ENCODE measurements at places on chromosomes 12 and 14.

DNA sequence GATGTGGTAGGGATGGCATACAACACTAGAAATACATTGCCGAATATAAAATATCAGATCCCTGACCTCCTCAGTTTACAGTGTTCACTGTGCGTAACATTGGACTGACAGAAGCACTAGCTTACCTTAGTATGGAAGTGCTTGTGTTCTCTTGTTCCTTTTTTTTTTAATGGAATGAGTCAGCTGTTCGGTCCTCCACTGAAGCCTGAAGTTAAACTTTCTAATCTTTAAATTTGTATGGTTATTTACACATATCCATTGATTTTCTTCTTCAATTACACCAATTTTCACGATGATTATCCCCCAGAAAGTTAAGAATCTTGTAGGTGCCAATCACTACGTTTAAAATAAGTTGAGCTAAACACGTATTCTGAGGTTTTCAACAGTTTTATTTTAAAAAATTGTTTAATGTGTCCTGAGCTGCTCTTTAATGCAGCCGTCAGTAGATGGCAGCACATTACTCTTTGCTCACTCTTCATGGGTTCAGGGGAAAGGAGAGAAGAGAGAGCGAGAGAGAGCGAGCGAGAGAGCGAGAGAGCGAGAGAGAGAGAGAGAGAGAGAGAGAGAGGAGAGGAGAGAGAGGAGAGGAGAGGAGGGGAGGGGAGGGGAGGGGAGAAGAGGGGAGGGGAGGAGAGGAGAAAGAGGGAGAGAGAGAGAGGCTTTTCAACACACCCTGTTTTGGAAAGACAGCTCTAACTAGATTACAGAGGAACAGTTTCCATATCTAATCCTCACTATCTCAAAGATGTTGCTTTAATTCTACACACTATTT, 134.7 kb upstream of the SCAF11 start:
- peak; percentile 65 for DNase-seq

DNA sequence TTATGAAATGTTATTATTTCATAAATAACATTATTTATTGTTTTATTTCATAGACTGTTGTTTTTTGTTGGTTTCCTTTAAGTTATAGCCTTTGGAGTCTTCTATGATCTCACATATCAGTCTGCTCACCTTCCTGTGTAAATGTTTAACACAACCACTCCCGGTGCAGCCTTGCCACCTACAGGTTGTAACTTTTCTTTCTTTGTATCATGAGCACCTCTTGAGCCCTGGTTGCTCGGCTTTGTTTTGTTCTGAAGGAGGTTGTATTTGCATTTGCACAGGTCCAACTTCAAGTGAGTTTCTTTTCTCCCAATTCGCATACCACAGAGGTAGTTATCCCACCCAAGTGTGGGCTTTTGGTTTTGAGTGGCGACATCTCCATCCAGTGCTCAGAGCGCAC, 121.4 kb downstream of the SLC15A4 start:
- DNase-seq, result no peak

DNA sequence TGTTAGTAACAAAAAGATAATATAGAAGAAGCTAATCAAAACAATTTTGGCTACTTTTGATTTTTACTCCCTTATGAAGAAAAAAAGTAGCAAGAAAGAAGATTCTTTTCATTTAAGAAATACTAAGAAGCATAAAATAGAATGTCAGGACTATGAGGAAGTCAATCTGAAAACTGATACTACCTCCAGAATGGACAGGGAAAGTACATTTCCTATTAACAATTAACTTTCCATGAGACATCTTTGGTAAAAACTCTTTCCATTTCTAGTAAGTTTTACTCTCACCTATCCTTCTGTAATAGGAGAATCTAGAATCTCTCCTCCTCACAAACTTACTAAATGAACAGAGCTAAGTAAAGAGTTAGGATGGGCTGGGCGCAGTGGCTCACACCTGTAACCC, 51.3 kb upstream of the NPFF start:
- DNase-seq, result no peak

- DNase-seq, result peak; percentile 99
Observed at GRCh38 chr14:97107080-97107479, 309.9 kb downstream of the VRK1 start.

- DNase-seq, result no peak
Observed at GRCh38 chr12:88706286-88706685, 126.0 kb upstream of the KITLG start.

- no peak for DNase-seq
Observed at GRCh38 chr12:11969437-11970154, 101.1 kb upstream of the BCL2L14 start.

DNA sequence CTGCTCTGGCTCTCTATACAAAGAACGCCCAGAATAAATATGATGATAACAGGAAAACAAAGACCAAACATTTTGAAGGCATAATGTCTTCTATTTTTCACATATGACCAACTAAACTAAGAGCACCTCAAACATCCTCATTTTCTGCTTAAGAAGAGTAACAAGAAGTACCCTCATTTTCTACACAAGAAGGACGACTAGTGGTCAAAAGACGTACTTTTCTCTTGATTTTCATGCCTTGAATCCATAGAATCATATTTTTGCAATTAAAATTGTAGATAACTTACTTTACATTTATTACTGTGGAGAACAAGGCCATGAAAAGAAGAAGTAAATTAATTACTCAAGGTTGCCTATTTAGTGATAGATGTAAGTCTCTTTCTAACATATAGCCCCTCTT, 358.6 kb downstream of the DUSP6 start:
- peak; percentile 46 for DNase-seq

GRCh38 chr14:56648508-56649301, 69.1 kb downstream of the TMEM260 start:
- no peak for DNase-seq

GRCh38 chr12:122072031-122072970, 6.3 kb upstream of the MLXIP start:
- DNase-seq, result peak; percentile 95

DNA sequence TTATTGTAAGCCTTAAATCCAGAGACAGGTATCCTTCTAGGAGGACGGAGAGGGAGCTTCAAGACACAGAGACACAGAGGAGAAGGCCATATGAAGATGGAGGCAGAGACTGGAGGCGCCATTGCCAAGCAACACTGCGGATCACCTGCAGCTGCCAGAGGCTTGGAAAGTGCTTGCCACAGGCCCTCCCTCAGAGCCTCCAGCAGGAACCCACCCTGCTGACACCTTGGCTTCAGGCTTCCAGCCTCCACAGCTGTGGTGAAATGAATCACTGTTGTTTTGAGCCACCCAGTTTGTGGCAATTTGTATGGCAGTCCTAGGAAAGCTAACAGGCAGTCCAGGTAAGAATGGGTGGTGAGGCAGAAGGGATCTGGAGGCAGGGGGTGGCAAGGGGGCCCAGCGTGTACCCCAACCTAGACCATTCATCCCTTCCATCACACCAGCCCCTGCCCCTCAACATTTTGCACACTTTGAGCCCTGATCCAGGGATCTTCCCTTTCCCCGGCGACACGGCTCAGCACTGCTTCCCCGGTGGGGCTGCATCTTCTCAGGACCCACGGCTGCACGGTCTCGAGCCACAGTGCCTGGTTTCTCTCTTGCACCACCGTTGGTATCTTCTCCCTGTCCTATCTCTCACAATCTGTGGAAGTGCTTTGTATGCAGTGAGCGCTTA, 22.3 kb upstream of the BCDIN3D start:
- no peak for DNase-seq

- DNase-seq, result no peak
Observed at GRCh38 chr12:4478933-4479332, 33.3 kb upstream of the FGF6 start.

GRCh38 chr14:50774542-50775267, 56.3 kb downstream of the NIN start:
- DNase-seq, result no peak

- no peak for DNase-seq
Observed at GRCh38 chr12:29533815-29534489, 36.5 kb upstream of the OVCH1 start.

DNA sequence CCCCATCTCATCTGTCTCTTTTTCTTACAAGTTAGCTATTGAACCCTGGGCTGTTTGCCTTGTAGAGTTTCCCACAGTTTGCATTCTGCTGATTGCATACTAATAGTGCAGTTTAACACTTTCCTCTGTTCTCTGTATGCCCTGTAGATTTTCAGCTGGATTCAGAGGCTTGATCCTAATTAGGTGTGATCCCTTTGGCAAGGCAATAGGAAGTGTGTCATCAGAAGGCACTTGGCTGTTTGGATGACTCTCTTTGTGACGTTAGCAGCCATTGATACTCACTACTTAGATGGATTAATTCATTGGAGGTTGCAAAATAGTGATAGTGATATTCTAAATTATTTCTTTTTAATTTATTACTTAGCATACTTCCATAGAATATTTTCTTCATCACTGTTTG, 33.6 kb downstream of the FUT8 start:
- DNase-seq, result peak; percentile 17

GRCh38 chr14:39426605-39427004, 5.6 kb downstream of the FBXO33 start:
- peak; percentile 47 for DNase-seq

DNA sequence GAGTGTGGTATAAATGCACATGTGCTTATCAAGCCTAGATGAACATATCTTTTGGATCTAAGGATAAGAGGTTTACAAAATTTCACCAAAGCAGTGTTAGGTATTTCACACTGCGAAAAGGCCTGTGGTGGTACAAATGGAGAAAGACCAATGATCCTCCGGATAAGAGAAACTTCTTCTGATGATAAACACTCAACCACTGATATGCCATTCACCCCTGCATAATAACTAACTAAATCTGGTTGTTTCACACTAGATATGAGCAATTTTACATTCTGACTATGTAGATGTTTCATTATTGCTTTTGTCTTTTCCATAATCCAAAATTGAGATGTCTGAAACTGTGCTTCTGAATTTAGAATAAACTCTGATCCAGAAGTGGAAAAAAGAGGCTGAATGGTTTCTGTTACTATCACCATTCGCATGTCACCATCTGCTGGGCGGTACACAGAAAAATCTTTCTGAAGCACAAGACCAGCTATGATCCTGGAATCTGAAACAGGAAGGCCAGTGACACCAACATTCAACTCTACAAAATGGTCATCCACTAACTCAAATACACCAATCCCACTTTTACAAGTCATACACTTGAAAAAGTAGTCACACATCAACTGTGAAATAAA, 1.3 kb downstream of the BBS10 start:
- DNase-seq, result peak; percentile 68

DNA sequence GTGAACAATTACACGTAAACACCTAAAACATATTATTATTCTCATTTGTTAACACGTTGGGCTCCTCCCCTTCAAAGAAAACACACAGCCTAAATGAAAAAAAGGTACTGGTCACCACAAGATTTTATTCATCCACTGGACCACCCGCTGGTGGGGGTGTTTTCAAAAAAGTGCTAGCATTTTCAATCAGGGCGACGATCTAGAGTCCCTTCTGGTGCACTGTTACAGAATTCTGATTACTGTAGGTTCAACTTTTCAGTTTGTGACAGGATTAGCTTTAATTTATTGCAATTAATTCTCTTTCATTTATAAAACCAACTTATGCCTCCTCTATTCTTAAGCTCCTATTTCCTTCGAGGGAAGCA, 443 bp downstream of the MAGOHB start:
- no peak for DNase-seq

DNA sequence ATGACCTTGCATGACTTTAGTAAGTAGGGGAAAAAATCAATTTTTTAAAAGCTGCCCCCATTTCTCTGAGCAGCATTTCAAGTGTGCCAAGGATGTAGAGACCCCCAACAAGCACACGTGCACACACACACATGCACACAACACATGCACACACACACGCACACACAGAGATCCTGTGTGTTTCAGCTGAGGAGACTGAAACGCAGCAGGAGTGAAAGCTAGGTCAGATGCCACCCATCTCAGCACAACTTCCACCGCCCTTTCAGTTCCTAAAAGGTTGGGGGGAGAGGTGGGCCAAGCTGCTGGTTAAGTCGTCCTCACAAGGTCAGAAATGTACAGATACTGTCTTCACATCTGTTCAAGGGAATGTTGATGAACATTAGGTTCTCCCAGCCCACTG, 13.9 kb downstream of the MYL2 start:
- DNase-seq, result no peak

DNA sequence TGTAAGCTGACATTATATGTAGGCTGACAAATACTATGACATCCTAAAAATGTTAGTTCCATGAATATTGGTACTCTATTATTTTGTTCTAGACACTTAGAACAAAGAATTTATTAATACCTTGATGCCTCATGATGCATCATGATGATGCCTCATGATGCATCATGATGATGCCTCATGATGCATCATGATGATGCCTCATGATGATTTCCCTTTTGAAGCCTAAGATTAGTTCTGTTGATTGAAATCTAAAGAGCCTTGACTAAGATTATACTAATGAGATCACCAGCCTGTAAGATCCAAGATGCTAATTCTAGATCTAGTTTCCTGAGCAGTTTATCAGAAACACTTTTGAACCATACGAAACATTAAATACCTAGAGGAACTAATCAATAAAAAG, 4.6 kb upstream of the CEP128 start:
- peak; percentile 10 for DNase-seq

- peak; percentile 32 for DNase-seq
Observed at GRCh38 chr12:42779186-42779859, 189.8 kb upstream of the PRICKLE1 start.

DNA sequence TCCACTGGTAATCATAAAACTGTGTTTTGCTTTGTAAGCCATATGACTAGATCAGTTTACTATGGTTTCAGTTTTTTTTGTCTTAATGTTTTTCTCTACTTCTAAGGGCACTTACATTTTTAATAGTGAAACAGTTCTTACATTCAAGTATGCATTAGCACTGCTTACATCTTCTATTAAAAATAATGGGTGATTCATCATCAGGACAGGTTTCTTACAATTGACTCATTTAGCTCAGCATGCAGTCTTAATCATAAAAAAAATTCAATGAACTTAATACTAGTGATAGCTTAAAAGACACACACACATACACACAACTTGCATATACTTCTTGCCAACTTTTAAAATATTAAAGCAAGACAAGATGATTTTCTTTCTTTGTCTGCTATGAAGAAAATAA, 845.7 kb upstream of the USP15 start:
- DNase-seq, result no peak

- no peak for DNase-seq
Observed at GRCh38 chr12:91396293-91396692, 213.7 kb upstream of the DCN start.

DNA sequence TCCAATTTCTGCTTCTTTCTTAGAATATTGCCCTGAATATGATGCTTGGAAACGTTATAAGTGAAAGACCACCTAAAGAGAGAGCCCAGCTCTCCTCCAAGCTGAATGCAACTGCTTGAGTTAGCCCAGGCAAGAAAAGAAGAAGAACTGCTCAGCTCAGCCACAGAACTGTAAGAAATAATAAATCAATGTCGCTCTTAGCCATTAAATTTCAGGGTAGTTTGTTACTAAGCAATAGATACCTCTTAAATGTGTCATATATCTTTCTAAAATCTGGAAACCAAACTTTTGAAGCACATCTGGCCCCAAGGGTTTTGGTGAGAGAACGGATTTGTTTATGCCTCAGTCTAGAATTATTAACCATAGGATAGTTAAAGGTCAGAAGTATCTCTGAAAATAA, 50.4 kb downstream of the SLC6A15 start:
- DNase-seq, result no peak

DNA sequence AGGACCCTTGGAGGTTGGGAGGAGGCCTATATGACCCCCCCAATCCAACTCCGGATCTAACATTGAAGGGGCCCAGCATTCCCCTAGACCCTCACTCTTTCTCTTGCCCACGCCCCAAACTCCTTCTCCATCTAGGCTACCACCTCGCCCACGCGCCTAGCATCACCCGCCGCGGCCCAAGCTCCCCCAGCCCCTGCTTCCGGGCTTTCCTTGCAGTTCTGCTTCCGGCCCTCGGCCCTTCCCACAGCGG, 445 bp downstream of the CERS5 start:
- no peak for DNase-seq

- DNase-seq, result peak; percentile 47
Observed at GRCh38 chr14:73295198-73295796, 58.0 kb downstream of the PAPLN start.

All from RPMI7951 (cell line).